Amniotic stem cell (primary cell): ENCODE measurements at places on chromosomes 5 and 9.
A peak's percentile ranks its signal among the peaks of the same experiment; 100 is the strongest.

DNA sequence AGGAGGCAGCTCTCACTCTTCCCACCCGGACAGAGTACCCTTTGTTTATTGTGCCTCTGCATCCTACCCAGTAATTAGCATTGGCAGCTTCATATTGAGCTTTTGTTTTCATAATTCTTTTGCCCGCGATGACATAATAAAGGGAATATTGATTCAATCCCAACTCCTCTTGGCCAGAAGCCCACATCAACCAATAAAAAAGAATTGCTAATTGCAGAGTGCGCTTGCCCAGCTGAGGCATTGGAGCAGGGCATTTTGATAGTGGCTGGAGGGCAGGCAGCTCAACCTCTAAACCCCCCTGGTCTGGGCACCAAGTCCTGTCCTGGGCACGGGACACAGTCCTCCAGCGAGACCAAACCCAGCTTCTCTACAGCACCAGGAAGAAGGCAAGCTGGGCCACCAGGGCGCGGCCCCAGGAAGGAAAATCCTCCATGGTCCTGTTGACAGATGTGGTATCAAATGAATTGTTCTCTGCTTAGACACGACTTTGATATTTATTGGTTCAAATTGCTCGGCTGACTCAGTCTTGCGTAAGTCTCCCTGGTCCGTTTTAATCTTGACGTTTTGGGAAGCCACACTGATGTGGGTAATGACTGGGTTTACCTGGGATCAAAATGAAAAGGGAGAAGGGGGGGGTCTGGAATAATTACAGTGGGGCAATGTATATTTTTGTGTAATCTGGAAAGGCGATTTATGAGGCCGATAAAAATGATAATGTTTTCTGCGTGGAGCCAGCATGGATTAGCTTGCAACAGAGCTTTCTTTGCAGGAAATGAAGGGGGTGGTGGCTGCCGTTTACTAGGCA lies 220.7 kb upstream of the MSX2 start:
- DNase-seq, result peak; percentile 35

GRCh38 chr5:39652036-39652435 lies 227.3 kb upstream of the DAB2 start:
- DNase-seq, result no peak

GRCh38 chr5:79841172-79841571 lies 149.9 kb downstream of the MTX3 start:
- DNase-seq, result no peak

DNA sequence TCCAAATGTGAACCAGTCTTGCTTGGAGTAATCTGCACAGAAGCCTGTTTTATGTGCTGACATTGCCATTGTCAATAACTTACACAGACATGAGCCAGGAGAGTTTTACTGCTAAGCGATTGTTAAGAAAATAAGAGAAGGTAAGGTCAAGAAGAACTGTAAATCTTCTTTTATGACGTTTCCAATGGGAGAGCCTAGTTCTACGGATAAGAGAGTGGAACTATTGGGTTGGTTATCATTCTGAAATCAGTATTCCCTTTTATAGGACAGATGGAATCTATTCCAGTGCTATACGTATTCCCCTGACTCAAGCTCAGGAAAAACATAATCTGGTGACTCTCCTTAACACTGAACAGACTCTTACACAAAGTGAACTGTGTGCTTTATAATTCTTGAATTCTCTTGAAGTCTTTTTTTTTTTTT lies 137.9 kb upstream of the OTULINL start:
- DNase-seq, result no peak
